ENCODE measurements at places on chromosomes 5 and 9.

GRCh38 chr5:41264019-41264418 is 50.7 kb upstream of the C6 start:
- no peak for DNase-seq

DNA sequence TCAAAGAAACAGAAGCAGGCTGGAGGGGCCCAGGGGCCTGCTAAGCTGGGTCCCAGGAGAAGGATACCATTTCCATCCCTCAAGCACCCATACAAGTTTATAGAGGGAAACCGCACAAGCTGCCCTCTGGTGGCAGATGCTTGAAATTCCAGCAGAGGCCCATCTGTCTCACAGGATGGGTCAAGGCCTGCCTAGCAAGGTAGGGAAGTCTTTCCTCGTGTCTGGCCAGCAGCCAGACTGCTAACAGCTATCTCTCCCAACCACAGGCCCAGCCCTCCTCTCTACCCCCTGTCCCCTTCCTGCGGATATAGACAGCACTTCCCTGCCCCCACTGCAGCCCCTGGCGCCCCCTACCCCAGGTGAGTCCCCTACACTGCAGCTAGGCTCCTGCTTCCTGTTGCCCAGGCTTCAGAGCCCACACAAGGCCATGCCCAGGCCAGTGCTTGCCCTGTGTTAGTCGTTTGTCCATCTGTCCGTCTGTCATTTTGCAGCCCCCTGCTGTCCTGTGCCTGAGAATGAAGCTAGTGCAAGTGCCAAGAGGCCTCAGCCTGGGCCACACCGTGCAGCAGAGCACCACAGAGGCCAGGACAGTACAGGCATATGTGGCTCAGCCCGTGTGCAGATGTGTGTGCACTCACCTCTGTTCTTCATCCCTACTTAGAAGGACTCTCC is 26.2 kb downstream of the TCF7 start:
- peak; percentile 51 for DNase-seq

DNA sequence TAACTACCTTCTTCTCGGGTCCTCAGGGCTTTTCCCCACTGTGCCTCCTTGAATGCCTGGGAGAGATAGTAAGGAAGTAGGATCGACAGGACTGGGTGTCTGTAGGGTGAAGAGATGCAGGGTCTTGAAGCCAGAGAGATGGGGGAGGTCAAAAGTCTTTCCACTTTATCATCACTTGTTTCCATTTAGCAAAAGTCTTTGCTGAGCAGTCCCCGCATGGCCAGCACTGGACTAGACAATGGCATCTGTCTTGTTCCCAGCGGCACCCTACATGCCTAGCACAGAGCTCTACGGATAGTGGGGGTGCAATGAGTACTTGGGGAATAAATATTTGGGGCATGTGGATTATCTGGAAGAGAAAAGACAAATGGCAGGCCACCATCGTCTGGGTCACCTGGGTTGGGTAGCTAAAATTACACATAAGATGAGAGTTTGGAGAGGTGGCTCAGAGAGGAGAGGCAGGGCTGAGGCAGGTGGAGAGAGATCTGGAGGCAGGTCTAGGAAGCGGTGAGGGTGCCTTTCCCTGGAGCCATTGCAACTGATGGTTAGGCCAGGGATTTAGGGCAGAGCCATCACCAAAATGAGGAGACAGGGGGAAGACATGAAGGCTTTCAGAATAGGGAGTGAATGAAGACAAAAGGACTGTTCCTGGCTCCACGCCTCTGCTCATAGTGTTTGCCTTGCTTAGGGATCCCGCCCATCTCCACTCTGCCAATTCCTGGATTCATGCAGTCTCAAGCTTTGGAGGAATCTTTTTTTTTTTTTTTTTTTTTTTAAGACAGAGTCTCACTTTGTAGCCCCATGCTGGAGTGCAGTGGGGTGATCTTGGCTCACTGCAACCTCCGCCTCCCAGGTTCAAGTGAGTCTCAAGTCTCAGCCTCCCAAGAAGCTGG is 250.8 kb upstream of the KLF4 start:
- no peak for DNase-seq

DNA sequence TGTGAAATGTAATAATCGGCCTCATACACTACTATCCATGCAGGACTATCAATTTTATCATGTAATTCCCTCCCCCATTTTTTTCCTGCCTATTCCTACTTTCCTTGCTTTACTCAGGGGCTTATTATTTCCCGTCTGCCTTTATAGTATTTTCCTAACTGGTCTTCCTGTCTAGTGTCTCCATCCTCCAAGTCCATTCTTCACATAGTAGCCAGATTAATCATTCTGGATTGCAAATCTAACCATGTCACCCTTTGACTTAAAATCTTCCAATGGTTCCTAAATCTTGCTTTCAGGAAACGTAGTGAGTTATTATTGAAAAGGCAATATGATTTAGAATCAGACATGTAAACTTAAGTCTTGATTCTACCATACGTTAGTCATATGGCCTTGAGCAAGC is 307.4 kb upstream of the HAPLN1 start:
- no peak for DNase-seq

GRCh38 chr9:1938135-1938534 is 77.0 kb upstream of the SMARCA2 start:
- no peak for DNase-seq

GRCh38 chr9:6619909-6620308 is 25.6 kb downstream of the GLDC start:
- no peak for DNase-seq

- no peak for DNase-seq
Observed at GRCh38 chr5:111997711-111998110, 240.7 kb upstream of the NREP start.

DNA sequence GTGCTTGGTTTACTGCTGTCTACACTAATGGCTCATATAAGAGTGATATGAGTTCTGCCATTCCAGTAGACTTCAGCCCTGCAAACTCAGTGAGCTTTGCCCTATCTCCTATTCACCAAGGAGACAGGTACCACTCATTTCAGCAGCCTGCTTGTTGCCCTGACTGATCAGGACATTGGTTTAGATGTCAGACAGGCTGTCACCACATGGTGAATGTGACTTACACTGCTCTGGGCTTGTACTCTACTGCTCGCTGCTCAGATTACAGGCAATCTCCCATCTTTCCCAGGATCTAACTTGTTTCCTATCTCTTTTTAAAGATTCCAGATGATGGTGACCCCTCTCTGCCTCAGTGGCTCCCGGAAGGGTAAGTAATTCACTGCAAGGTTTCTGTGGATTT is 123.3 kb upstream of the RUSC2 start:
- no peak for DNase-seq

DNA sequence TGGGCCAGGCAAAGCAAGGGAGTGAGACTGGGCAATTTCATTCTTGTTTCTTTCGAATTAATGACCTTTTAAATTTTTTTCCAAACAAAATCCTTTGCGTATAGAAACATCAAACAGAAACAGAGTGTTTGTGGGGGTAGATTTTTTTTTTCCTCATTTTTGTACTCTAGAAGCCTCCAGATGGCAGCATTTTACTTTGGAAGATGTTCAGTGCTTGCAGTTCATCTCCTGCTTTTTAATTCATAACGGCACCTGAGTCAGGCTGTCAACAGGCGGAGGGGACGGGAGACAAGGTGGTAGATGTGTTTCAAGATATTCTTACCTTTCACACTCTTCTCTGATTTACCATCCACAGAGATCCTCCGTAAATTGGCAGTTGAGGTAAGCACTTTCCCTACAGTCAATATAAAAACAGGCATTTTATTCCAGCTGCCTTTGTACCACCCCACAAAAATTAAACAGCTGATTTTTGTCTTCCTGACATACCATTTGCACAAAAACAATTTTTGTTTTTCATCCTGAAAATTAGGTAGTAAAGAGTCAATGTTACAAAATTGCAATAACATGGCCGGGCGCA is 99.5 kb upstream of the FBXL17 start:
- no peak for DNase-seq

- no peak for DNase-seq
Observed at GRCh38 chr5:40499007-40499406, 180.7 kb upstream of the PTGER4 start.

- no peak for DNase-seq
Observed at GRCh38 chr5:54904425-54904824, 81.0 kb downstream of the ESM1 start.

DNA sequence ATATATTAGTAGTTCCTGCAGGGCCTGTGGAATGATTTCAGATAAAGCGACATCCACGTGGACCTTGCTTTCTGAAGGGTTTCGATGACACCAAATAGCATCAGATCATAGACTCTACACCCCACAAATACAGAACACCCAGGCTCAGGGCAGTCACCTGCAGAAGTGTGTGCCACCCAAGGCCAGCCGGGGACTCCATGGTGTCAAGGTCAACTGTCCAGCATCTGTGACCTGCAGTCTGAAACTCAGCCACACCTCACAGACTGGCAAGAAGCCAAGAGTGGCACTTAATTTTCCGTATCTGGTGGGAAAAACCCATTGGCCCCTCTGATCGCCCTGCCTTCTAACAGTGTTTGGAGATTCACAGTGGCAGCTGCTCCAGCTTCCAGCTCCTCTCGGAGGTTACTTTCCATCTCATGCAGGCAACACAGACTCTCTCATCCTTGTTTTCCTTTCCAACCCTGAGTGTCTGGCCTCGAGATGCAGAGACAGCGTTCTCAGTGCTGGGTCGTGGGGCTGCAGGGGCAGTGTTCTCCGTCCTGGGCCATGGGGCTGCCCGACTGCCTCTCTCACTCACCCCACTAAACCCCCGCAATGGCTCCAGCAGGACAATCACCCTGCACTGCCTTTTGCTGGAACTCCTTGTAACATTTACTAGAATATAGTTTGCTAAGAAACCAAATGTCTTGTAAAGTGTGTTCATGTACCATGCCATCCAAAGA is 221.9 kb downstream of the IRX2 start:
- no peak for DNase-seq

DNA sequence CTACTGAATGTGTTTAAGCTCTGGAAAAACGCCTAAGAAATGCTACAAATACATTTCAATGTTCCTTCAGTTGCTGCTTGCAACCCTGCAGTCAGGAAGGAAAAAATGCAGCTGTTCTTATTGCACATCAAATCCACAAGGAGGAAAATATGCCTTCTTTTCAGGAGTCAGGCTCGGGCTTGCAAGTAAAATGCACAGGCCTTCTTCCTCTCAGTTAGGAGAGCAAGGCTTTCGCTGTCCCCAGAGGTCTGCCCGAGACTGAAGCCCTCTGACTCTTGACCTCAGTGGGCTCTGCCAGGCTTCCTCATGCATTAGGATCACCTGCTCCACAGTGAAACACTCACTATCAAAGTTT is 899 bp upstream of the SHC3 start:
- DNase-seq: no peak

DNA sequence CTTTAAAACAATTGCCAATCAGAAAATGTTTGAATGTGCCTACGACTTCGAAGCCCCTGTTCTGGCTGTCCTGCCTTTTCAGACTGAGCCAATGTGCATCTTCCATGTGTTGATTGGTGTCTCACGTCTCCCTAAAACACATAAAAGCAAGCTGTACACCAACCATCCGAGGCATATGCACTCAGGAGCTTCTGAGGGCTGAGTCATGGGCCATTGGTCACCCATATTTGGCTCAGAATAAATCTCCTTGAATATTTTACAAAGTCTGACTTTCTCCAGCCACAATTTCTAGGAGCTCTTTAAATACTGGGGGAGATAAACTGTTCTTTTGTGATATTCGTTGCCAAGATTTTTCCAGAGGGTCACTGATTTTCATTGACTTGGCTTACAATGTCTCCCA is 53.9 kb downstream of the C9orf57 start:
- DNase-seq: no peak

- DNase-seq: no peak
Observed at GRCh38 chr5:158921441-158922262, 178.1 kb downstream of the EBF1 start.

GRCh38 chr5:167511-167910 is 23.8 kb upstream of the LRRC14B start:
- no peak for DNase-seq

DNA sequence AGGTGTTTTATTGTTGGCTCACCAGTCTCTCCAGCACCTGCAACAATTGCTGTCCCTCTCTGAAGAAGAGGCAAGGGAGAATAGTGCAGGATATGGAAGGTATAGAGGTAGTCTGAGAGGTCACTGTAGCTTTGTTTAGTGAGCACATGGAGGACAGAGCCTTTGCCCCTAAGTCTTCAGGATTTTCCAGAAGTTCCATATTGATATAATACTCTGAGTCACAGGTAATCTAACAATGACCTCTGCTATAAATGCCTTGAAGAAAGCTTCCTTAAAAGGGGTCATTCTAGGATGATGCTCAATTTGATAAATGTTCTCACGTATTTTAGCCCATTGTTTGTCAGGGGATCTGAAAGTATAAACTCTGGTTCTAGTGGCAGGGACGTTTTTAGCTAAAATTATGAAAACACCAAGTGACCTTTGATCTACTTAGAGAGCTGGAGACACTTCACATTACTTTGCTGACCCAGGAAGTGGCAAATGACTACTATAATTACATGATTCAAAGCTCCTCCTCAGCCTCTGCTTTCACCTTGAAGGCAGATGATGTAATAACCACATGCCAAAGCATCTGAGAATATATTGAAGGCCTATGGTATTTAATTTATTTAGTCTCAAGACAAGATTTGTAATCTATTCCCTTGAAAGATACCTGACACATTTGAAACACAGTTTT is 366.9 kb upstream of the NUDT12 start:
- no peak for DNase-seq

- DNase-seq: no peak
Observed at GRCh38 chr5:180439911-180440769, 54.0 kb upstream of the CNOT6 start.

GRCh38 chr5:55096861-55097260 is 5.6 kb upstream of the GZMA start:
- no peak for DNase-seq

- DNase-seq: no peak
Observed at GRCh38 chr9:128118472-128118857, 9.1 kb downstream of the PTGES2 start.

DNA sequence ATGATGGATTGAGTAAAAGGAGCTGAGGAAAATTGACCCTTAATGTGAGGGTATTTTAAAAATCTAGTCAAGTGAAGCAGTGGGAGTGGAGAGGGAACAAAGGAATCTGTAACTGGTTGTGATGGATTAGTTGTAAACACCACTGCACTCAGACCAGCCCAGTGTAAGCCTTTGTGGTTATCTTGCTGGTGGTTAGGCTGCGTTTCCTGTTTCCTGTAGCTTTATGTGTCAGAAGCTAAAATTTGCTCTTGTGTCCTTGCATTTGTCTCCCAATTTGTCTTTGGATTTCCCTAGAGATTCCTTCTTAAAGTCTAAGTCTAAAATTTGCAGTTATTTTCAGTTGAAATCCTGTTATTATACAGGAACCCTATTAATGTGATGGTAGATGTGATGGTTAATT is 6.3 kb downstream of the IFNA21 start:
- no peak for DNase-seq

GRCh38 chr5:11918463-11919045 is 14.3 kb upstream of the CTNND2 start:
- no peak for DNase-seq

Measured in activated T-cell treated with anti-CD3 and anti-CD28 coated beads for 4 hours (primary cell).